ENCODE measurements at places on chromosomes 1 and 21.
A peak's percentile ranks its signal among the peaks of the same experiment; 100 is the strongest.

- peak; percentile 23 for DNase-seq
These were observed 3.8 kb downstream of the BCL9 start for GRCh38 chr1:147545133-147545532.

DNA sequence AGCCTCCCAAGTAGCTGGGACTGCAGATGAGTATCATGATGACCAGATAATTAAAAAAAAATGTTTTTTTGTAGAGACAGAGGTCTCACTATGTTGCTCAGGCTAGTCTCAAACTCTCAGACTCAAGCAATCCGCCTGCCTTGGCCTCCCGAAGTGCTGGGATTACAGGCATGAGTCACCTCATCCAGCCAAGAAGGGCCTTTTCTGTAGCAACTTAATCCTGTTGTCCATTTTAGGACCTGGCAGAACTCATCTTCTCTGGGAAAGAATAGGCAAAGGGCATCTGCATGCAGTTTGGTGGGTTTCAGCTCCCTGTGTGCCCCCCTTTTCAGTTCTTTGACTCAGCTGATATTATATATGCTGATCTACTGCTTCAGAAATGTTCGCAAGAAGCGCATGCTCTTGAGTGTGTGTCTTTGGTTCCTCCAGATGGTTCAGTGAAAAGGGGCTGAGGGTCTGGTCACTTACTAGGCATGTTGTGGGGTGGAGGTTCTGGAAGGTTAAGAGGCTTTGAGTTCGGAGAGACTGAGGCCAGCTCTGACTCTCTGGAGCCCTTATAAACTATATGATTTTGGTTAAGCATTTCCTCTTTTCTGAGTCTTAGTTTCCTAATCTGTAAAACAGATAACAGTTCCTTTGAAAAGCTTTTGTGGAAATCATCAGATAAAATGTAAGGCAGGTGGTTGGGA, 19.4 kb upstream of the SRSF4 start:
- no peak for DNase-seq

DNA sequence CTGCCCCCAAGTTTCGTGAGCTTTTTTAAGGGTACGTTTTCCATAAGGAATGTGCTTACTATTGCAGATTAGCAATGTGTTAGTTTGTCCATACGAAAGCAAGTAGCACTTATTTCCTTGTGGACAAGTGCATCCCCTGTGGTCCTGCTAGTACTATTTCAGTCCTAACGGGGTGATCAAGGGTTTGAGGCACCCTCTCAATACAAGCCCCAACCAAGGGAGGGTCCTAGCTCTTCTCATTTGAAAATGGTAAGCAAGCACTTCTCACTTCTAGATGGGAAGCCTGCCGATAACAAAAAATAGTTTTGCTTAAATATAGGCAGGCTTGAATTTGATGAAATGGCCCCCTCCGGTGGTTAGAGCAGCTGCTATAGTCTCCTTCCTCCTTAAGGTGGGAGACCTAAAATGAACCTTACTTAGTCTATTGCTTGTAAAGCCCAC, 64.0 kb upstream of the HMCN1 start:
- DNase-seq: peak; percentile 62

DNA sequence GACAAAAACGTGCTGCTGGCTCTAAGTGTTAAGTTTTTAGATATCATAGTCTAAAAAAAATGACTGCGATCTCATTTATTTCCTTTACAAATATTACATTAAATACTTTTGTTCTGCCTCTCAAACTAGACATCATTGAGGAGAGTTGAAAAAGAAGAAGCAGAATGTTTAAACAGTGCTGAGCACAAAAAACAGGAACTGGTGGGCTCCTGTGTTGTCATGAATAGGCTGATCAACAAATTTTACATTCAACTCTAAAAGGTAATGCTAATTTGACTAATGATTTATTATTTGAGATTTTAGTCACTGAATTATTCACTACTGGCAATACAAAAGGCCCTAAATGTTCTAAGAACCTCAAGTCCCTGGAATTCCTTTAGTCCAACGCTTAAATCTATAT, 66.1 kb downstream of the GPATCH2 start:
- DNase-seq: peak; percentile 6

- DNase-seq: no peak
These were observed 129.0 kb downstream of the SYF2 start for GRCh38 chr1:25103164-25103795.

DNA sequence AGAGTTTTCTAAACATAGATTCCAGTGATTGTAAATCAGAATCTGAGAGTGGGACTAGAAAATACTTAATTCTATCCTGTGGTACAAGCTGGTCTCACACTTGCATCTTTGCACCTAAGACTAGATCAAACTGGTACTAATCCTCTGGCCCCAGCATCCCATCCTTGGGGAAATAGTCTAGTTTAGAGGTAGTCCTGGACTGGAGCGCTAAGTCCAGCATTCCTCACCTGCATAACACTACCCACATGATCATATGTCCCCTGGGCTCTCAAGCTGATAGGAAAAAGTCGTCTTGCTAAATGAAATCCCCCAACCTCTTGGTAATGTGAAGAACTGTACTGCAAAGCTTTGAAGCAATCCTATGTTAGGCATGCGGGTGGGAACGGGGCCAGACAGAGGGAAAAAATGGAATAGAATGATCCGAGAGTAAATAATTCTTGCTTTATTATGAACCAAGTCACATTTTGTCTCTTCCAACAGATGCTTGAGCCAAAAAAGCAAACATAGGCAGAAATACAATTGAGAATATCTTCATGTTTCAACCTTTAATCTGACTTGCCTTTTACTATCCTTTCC, 4.8 kb downstream of the COX20 start:
- no peak for DNase-seq

- no peak for DNase-seq
These were observed at the start of gene ARHGEF10L for GRCh38 chr1:17539477-17540254. ARHGEF10L (plus strand) TSS chr1:17539698; CDS start chr1:17580596, 40,898 bp downstream.

DNA sequence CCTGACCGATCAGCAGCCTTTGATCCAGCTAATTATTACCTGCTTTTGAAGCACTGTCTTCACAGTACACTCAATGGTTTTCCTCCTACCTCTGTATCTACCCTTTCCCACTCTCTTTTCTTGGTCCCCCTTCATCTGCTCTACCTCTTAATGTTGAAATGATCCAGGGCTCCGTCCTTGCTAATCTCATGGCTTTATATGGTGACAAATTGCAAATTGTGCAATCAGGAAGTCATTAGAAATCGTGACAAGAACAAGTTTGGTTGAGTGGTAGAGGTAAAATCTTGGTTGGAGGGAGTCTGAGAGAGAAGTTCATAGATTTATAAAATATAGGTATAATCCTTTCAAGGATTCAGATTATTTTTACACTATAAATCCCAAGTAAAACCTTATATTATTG, 9.6 kb upstream of the CYB5R1 start:
- DNase-seq: peak; percentile 51

DNA sequence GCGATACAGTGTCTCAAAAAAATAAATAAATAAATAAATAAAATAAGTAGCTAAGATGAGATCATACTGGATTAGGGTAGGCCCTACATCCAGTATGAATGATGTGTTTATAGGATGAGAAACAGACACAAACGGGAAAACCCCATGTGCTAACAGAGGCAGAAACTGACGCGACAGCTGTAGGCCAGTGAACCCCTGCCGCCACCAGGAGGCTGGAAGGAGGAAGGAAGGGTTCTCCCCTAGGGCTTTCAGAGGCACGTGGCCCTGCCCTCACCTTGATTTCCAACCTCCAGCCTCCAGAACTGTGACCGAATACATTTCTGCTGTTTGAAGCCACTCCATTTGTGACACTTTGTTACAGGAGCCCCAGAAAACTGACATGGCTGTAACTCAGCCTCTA, 38.5 kb downstream of the CHD5 start:
- DNase-seq: peak; percentile 55

DNA sequence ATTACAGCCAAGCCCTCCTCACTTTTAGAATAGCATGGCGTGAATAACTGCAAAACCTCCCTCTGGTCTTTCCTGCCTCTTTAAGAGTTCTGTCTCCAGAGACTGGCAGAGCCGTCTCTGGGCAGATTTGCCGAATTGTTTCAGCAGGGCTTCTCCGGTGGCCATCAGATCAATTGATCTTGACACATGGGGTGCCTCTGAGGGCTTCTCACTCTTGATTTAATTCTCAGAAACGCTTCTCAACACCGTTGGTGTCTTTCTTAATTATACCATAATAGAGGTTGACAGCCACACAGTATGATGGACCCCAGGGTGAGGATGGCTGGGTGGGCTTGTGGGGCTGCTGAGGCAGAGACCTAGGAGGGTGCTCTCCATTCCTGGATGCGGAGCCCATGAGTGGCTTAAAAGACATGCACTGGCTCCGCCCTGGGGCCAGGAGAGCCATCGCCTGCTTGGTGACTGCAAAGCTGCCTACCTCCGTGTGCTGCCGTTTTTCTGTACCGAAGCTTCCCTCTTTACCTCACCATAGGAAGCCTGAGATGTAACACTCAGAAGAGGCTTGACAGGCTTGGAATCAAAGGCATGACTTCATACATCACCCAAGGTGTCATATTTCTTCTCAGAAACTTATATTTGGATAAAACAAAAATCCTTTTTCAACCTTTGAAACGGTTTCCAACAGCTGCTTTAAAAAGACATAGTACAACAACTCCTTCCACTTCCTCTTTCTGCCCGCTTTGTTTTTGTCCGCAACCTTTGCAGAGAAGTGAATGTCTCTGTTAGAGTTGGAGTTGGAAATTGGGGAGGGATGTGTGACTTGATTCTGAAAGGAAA, 82.9 kb downstream of the GALNT2 start:
- DNase-seq: peak; percentile 81

- DNase-seq: no peak
These were observed 6.5 kb downstream of the WLS start for GRCh38 chr1:68225781-68226180.

GRCh38 chr1:59752556-59753414, 62.0 kb upstream of the HOOK1 start:
- DNase-seq: no peak

- no peak for DNase-seq
These were observed 282.2 kb downstream of the RRAGC start for GRCh38 chr1:38577385-38577784.

DNA sequence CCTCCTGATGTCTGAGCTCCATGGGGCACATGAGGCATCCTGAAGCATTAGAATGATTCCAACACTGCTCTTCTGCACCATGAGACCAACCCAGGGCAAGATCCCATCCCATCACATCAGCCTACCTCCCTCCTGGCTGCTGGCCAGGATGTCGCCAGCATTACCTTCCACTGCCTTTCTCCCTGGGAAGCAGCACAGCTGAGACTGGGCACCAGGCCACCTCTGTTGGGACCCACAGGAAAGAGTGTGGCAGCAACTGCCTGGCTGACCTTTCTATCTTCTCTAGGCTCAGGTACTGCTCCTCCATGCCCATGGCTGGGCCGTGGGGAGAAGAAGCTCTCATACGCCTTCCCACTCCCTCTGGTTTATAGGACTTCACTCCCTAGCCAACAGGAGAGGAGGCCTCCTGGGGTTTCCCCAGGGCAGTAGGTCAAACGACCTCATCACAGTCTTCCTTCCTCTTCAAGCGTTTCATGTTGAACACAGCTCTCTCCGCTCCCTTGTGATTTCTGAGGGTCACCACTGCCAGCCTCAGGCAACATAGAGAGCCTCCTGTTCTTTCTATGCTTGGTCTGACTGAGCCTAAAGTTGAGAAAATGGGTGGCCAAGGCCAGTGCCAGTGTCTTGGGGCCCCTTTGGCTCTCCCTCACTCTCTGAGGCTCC, 11.1 kb upstream of the RASSF5 start:
- no peak for DNase-seq

Data from hematopoietic multipotent progenitor cell treated with erythropoietin and hydrocortisone succinate and interleukin-3 and kit ligand, for 6 days (in vitro differentiated cells).